ENCODE measurements at places on chromosomes 5 and 9.
A peak's percentile ranks its signal among the peaks of the same experiment; 100 is the strongest.

GRCh38 chr5:3197304-3198073 lies 398.1 kb upstream of the IRX1 start:
- no peak for DNase-seq

DNA sequence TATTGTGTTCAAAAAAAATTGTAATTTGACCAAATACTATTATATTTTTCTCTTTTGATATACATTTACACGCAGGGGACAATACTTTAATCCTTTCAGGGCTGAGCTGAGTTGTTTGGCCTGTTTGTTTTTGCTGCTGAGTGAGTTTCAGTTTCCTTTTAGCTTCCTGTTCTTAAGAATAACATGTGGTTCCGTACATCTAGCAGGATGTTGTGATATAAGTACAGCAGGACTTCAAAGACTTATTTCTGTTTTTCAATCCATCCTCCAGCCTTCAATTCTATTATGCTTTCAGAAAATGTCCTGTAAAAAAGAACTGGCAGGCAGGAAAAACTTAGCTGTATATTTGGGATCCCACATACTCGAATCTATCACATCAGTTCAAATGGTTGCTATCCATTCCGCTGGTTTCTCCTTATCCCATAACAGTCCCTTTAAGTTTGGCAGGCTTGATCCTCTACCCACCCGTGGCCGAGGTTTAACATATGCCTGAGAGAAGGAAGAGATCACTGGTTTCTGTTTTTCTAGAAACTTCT lies 1037.3 kb upstream of the ACO1 start:
- DNase-seq: peak; percentile 68

- no peak for DNase-seq
Measured at GRCh38 chr9:27349698-27350080, 52.7 kb upstream of the EQTN start.

DNA sequence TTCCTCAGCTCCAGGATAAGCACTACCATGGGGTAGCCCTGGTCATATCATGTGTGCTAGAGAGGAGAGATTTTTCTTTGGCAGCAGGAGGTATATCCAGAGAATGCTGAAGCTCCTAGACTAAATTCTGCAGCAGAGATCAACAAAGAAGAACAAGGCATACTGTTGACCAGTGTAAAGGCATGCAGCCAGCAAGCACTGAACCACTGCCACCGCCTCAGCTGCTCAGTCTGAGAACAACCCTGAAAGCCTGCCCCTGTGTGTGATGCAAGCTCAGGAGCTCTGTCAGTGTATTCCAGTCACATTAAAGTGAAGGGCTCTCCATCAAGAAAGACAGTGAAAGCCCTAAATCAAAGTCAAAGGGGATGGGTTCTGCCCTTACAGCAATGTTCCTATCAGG lies 439.5 kb upstream of the CD180 start:
- DNase-seq: no peak

DNA sequence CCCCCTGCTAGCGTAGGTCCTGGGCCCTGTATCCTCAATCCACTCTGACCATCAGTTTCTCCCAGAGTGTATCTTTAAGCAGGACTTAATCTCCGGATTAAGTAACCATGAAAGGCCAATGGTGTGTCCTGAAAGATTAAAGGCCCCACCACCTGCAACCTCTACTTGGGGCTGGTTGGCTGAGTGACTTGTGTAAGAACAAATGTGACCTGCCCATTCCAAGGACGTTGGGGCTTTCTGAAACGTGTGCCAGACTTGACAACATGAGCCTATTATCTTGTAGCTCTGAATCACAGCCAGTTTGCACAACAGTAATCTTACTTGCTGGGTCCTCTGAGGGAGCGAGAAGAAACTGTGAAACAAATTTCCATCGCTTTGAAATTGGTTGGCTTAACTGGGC lies 3.1 kb upstream of the PRELID2 start:
- DNase-seq: no peak

GRCh38 chr9:124661271-124661670 lies 109.8 kb downstream of the NR6A1 start:
- DNase-seq: no peak

DNA sequence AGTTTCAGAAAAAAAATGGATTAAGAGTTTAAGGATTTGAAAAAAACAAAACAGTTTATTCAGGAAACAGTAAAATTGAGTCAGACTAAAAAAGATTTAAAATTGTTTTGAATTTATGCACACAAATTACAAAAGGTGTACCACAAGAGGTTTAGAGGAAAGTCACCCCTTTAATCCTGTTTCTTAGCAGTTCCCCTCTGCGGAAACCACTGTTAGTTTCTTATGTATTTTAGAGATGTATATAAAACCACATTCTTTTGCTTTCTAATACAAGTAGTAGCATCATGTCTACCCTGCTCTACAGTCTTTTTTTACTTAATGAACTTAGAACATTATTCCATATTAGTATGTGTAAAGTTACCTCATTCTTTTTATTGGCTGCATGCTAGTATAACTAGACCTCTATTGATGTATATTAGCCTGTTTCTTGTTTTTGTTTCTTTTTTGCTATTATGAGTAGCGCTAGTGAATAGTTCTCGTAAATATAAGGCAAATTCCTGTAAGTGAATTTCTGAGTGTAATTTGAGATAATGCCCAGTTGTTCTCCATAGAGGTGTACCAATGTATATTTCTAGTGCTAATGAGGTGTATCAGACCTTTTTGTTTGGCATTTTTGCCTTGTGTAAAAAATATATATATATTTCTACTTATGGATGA lies 20.0 kb downstream of the GPBP1 start:
- no peak for DNase-seq

GRCh38 chr5:106086352-106086751 lies 1584.4 kb downstream of the EFNA5 start:
- no peak for DNase-seq

DNA sequence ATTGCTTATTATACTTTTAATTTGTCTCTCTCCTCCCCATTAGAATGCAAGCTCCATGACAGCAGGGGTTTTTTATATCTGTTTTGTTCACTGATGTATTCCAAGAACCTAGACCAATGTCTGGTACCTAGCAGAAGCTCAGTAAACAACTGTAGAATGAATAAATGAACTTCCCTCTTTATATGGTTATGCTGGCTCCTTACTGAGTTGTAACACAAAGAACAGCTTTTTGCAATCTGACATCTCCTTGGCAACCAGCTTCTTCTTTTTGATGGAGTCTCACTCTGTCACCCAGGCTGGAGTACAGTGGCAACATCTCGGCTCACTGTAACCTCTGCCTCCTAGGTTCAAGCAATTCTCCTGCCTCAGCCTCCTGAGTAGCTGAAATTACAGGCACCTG lies 13.6 kb downstream of the TRMO start:
- DNase-seq: no peak

- no peak for DNase-seq
Measured at GRCh38 chr5:97000391-97000790, 64.5 kb downstream of the LNPEP start.

DNA sequence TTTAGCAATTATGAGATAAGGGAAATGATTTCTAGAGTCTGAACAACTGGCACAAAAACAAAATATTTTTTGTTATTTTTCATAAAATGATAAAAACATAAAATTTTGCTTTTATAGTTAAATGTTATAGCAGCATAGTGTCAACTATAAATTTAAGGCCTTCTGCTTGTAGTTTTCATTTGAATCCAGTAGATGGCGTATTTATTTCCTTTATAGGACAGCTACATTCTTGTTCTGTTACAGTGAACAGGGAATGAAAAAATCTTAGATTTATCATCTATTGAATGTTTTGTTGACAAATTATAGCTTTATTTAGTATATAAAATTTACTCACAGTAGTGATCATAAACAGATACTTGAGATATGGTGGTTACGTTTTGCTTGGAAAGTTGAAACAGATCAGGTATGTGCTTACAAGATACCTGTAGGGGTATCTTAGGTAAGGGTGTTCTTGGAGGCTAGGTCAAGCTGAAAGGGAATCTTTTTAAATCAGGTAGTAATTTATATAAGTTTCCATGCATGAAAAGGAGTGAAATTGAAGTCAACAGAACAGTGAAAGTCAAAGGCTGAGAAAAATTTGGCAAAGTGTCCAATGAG lies 239.3 kb upstream of the GRIN3A start:
- DNase-seq: peak; percentile 28

GRCh38 chr5:179610109-179610902 lies 13.2 kb downstream of the HNRNPH1 start:
- no peak for DNase-seq

- peak; percentile 35 for DNase-seq
Measured at GRCh38 chr5:61055434-61056006, 106.7 kb downstream of the SMIM15 start.

- no peak for DNase-seq
Measured at GRCh38 chr9:119986713-119987112, 593.3 kb downstream of the CDK5RAP2 start.

DNA sequence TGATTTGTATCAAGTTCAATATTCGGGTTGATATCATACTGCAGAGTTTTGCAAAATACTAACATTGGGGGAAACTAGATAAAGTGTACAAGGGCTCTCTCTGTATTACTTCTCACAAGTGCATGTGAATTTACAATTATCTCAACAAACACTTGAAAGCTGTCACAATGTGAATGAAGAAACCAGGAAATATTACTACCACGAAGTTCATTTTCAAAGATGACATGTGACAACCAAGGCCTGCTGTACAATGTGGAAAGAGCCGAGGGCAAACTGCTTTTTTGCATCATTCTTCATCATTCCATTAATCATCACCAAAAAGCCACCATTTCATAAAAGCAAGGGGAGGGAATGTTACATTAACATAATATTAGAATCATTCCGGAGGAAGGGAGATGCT lies 310.0 kb downstream of the GLIS3 start:
- DNase-seq: no peak

DNA sequence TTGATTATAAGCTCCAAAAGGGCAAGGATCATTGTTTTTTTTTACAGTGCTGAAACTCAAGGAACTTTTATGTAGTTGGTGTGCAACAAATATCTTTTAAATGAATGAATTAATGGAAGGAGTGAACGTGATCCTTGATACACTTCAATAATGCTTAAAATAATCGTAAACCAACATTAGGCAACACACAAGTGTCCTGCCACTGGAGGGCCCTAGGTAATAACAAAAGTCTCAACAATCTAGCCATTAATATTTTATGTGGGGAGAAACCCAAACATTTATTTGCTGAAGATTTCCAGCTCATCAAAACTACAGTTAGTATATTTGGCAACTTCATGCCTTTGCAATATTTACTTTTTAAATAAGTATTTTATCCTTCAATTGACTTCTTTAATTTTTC lies 309.0 kb upstream of the FBXL7 start:
- no peak for DNase-seq
